ENCODE measurements at places on chromosomes 16 and 17. TPM values are rescaled to one million over a fixed set of nuclear protein-coding genes. Genes with fewer than 3 reads are reported as not detected.

DNA sequence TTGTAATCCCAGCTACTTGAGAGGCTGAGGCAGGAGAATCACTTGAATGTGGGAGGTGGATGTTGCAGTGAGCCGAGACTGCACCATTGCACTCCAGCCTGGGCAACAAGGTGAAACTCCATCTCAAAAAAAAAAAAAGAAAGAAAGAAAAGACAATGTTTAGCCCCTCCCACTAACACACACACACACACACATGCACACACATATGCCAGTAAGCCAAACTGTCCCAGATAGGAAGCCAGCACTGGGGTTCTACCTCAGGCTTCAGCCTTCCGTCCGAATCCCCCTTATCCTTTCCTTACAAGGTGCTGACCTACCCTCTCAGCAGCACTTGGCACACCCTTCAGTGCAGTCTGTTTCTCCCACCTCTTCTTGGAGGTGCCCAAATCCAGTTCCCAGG is 8.7 kb upstream of the KCNH6 start:
- no peak overlapping the region for H3K27ac ChIP-seq
- no peaks in the 10 kb centered on the region for H3K4me1 ChIP-seq
- no peaks in the 10 kb centered on the region for H3K27me3 ChIP-seq
- H3K36me3 ChIP-seq: no peaks in the 10 kb centered on the region
- DNase-seq: no peak
- H3K4me3 ChIP-seq: no peak overlapping the region

DNA sequence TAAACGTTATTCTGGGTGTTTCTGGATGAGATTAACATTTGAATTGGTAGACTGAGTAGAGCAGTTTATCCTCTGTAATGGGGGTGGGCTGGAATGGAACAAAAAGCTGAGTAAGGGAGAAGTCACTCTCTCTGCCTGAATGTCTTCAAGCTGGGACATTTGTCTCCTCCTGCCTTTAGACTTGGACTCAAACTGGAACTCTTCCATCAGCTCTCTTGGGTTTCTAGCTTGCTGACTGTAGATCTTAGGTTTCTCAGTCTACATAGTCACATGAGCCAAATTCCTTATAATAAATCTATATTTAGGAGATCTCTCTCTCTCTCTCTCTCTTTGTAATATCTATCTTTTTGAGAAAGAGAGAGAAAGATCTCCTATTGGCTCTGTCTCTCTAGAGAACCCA is 553.3 kb upstream of the CDH11 start:
- no peak overlapping the region for H3K4me3 ChIP-seq
- H3K36me3 ChIP-seq: no peaks in the 10 kb centered on the region
- no peak for DNase-seq

GRCh38 chr16:9338068-9338467 is 246.6 kb downstream of the HAPSTR1 start:
- H3K27ac ChIP-seq: no peak overlapping the region
- no peak overlapping the region for H3K4me3 ChIP-seq
- H3K4me1 ChIP-seq: no peaks in the 10 kb centered on the region
- DNase-seq: no peak
- H3K27me3 ChIP-seq: no peaks in the 10 kb centered on the region

DNA sequence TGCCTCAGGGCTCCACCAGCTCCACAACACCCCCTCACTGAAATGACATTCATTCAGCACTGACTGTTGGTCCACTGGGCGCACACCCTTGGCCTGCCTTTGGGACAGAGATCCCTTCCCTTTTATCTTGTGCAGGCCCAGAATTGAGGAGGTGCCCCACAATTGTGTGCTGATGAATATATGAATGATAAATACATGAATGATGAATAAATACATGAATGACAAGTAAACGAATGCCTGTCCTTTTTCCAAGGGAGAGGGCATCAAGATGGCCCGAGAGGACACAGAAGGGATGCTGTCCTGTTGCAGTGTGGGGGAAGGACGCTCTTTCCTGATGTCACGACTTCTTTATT is 5.7 kb downstream of the CCR7 start:
- H3K27ac ChIP-seq: no peak overlapping the region
- H3K4me1 ChIP-seq: peaks cover 24% of the 10 kb centered on the region
- H3K4me3 ChIP-seq: no peak overlapping the region
- DNase-seq: no peak

- H3K27ac ChIP-seq: no peak overlapping the region
- peaks cover 32% of the 10 kb centered on the region for H3K4me1 ChIP-seq
- no peaks in the 10 kb centered on the region for H3K27me3 ChIP-seq
- no peak overlapping the region for H3K4me3 ChIP-seq
- no peak for DNase-seq
Observed at GRCh38 chr17:59337741-59338299, 6.4 kb downstream of the YPEL2 start.

HS3ST6 gene
- total RNA-seq: 0.40 TPM

DNA sequence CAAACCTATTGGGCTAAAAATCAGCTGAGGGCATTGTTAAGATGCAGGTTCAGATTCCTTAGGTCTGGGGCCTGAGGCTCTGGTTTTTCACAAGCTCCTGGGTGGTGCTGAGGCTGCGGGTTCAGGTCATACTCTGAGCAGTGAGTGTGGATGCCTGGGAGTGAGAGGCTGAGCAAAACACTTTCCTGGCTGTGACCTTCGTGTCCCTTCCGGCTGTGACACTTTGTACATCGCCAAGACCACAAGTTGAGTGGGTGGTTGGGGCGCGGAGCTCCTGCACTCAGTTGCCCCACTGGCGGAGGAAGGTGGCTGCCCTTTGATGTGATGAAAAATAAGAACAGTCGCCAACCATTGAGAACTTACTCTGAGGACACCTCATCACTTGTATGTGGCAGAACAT is 24.8 kb downstream of the CCR7 start:
- H3K4me3 ChIP-seq: no peak overlapping the region
- DNase-seq: no peak
- H3K27me3 ChIP-seq: no peaks in the 10 kb centered on the region

CDH3 gene
- total RNA-seq: 11.3 TPM

- H3K27ac ChIP-seq: no peak overlapping the region
- H3K36me3 ChIP-seq: no peaks in the 10 kb centered on the region
- H3K4me1 ChIP-seq: no peaks in the 10 kb centered on the region
- no peak overlapping the region for H3K4me3 ChIP-seq
Observed at GRCh38 chr16:11534262-11534661, 52.5 kb downstream of the LITAF start.

DNA sequence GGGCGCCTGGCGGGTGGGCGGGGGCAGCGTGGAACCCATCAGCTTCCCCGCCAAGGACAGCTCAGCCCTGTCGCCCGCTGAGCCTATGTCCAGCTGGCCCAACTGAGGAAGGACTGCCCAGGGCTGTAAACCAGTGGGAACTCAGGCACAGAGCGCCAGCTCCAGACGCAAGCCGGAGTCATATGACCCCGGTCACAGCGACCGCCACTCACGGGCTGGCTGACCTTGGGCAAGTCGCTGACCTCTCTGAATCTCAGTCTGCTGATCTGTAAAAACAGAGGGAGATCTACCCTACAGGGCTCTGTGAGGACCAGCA is 170.0 kb downstream of the C16orf78 start:
- no peaks in the 10 kb centered on the region for H3K36me3 ChIP-seq
- H3K4me1 ChIP-seq: peaks cover 22% of the 10 kb centered on the region
- H3K27ac ChIP-seq: no peak overlapping the region
- no peaks in the 10 kb centered on the region for H3K27me3 ChIP-seq

DNA sequence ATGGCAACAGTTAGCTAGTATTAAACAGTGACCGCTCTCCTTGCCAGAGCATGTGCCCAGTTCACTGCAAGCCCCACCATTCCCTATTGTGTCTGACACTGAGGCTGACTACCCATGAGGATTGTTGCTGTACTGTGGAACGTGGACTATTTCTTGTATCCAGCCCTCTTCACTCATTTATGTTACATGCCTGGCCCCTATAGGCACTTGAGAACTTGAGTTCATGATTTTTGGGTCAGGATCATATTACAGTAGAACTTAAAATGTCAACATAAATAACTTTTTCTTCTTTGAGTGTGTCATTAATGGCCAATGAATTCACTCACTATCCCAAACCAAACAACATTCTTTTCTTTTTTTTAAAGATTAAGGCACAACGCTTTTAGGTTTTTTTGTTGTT is 55.7 kb downstream of the LYRM1 start:
- peak; percentile 14 for DNase-seq
- no peaks in the 10 kb centered on the region for H3K27me3 ChIP-seq
- no peak overlapping the region for H3K4me3 ChIP-seq
- H3K36me3 ChIP-seq: no peaks in the 10 kb centered on the region
- no peaks in the 10 kb centered on the region for H3K4me1 ChIP-seq

GALR2 gene
- total RNA-seq: not detected

DRC7 gene
- total RNA-seq: 8.6 TPM

DNA sequence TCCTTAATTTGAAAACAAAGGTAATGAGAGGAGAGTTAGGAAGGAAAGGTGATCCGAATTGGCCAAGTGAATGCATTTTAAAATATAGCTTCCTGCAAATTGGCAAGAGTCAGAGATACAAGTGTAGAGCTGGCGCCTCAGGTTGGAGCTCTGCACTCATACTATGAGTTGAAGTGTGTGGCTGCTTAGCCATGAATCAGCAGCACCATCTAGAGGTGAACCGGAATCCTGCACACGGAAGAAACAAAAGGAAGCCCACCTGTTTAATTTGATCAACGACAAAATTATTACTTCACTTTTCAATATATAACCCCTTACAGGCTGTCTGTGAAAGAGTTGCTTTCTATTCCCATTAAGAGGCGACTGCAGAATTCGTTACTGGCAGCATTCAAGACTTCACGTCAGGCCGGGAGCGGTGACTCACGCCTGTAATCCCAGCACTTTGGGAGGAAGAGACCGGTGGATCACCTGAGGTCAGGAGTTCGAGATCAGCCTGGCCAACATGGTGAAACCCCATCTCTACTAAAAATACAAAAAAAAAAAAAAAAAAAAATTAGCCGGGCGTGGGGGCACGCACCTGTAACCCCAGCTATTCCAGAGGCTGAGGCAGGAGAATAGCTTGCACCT is 1253.7 kb upstream of the CDH8 start:
- H3K4me3 ChIP-seq: no peak overlapping the region
- peak; percentile 58 for DNase-seq
- H3K36me3 ChIP-seq: no peaks in the 10 kb centered on the region

OR4D1 gene
- 0.09 TPM for total RNA-seq

DNA sequence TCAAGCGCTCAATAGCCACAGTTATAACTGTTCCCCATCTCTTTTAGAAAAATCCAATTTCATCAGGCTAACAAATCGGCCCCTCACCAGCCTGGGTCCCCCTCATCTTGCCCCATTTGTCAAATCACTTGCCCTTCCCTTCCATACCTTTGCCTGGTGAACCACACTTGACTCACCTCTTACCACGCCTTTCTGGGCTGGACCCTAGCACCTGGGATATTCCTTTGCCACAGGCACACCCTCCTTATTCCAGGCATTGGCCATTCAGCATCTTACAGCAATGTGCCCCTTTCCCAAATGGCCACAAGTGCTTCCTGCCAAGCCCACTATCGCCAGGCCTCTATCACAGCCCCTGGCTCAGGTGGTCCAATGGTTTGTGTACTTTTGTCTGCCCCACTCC is 14.9 kb downstream of the CMTM4 start:
- DNase-seq: no peak
- no peak overlapping the region for H3K27ac ChIP-seq
- H3K27me3 ChIP-seq: no peaks in the 10 kb centered on the region

DNA sequence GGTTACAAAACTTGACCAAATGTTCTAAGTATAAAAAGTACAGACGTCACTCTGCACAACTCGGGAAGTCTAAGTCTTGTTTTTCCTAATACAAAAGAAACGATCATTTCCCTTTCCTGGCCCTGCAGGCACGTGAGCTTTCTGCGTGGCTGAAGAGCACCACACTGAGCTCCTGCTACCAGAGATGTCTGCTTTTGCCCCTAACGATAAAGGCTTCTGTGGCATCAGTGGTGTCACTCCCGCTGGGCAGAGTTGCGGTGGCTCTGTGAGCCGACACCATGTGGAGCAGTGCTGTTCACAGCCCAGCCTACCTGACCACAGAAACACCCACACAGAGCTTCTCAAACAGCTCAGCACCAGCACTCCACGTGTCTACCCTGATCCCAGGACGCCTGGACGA is 20.5 kb downstream of the EMC8 start:
- peaks cover 4% of the 10 kb centered on the region for H3K4me1 ChIP-seq
- peak; percentile 12 for DNase-seq
- H3K36me3 ChIP-seq: peaks cover 13% of the 10 kb centered on the region
- H3K4me3 ChIP-seq: no peak overlapping the region
- no peaks in the 10 kb centered on the region for H3K27me3 ChIP-seq

- H3K27me3 ChIP-seq: no peaks in the 10 kb centered on the region
- H3K36me3 ChIP-seq: no peaks in the 10 kb centered on the region
- no peak overlapping the region for H3K27ac ChIP-seq
- no peaks in the 10 kb centered on the region for H3K4me1 ChIP-seq
- peak; percentile 35 for DNase-seq
Observed at GRCh38 chr16:4360538-4361021, 9.5 kb upstream of the PAM16 start.

MYH2 gene
- total RNA-seq: not detected

DNA sequence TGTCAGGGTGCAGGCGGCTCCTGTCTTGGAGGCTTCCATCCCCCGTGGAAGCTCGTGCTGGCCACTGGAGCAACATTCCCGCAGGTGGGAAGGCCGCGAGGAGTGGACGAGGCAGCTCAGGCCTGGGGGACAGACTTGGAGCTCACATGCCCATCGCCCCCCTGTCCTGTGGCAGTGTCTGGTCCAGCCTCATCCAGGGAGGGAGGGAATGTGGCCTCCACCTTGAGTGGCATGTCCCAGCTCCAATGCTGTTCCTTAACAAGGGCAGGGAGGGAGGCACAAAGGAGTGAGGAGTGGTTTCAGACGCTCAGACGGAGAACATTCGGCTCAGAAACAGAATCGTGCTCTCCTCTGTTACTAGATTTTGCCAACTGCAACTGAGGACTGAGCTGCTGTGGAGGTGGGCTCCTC is 159.4 kb upstream of the CHMP6 start:
- peaks cover 6% of the 10 kb centered on the region for H3K4me1 ChIP-seq
- no peaks in the 10 kb centered on the region for H3K27me3 ChIP-seq
- peak overlapping the region; percentile 89 for H3K27ac ChIP-seq
- H3K36me3 ChIP-seq: peaks cover 8% of the 10 kb centered on the region
- peak; percentile 42 for DNase-seq

GRCh38 chr16:14310519-14310991 is 239.4 kb downstream of the MRTFB start:
- H3K27me3 ChIP-seq: no peaks in the 10 kb centered on the region
- peak; percentile 25 for DNase-seq
- peaks cover 12% of the 10 kb centered on the region for H3K4me1 ChIP-seq

HAS3 gene
- total RNA-seq: 24.0 TPM

GRCh38 chr17:60864708-60865005 is 187.0 kb downstream of the BCAS3 start:
- H3K36me3 ChIP-seq: no peaks in the 10 kb centered on the region
- no peak for DNase-seq
- no peak overlapping the region for H3K4me3 ChIP-seq

EVPLL gene
- 1.1 TPM for total RNA-seq

- H3K27ac ChIP-seq: no peak overlapping the region
- H3K27me3 ChIP-seq: no peaks in the 10 kb centered on the region
- no peaks in the 10 kb centered on the region for H3K36me3 ChIP-seq
- no peak overlapping the region for H3K4me3 ChIP-seq
- DNase-seq: no peak
Observed at GRCh38 chr16:9827062-9827752, 355.0 kb downstream of the GRIN2A start.
